ENCODE measurements at places on chromosomes 12 and 14.

GRCh38 chr12:93440043-93440835 is 1.5 kb downstream of the UBE2N start:
- DNase-seq = no peak

DNA sequence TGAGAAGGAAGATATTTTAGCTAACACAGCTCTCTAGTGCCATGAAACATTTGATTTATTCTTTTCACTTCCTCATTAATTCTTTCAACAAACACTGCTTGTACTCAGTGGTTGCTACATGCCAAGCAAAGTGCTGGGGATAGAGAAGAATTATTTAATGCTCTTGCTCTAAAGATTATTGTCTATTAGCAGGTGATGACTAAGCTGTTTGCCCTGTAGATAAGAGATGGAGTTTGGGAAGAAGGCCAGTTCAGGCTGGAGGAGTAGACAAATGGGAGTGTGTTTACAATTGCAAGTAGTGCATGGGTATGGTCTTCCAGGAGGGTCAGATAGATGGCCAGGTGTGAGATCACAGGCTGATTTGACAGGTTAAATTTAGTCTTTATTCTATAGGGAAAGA is 99.8 kb upstream of the SEL1L start:
- DNase-seq = no peak

DNA sequence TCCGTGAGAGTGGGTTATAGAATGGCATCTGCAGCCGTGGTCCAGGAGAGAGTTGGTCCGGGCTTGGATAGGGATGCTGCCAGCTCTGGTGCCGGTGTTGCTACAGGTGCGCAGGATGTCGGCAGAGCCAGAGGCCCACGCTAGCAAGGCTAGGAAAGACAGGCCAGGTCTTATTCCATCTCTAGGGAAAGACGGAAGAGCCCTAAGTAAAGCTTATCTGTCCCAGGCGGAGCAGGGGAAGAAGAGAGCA is 485 bp upstream of the PSME1 start:
- DNase-seq = no peak

DNA sequence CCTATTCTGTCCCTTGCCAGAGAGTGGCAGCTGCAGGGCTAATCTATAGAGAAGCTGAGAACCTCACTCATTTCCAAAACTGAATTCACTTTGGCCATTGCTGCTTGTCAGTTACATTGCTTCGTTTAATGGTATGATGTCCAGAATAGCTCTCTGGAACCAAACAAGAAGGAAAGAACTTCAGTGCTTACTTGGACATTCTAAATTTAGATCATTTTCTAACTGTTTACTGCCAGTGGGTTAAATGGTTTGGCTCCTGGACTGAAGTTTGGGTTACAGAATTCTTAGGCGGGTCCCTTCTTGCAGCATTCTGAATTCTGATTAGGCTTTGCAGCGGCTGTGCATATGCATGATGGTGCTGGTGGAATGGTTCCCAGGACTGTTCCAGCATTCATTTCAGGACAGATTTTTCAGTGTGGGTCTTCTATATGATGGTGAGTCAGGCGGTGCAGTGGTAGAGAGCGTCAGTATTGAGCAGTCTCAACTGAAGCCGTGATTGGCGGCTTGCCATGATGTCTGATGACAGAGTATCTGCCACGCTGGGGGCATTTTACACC is 148.7 kb downstream of the DYRK2 start:
- no peak for DNase-seq

DNA sequence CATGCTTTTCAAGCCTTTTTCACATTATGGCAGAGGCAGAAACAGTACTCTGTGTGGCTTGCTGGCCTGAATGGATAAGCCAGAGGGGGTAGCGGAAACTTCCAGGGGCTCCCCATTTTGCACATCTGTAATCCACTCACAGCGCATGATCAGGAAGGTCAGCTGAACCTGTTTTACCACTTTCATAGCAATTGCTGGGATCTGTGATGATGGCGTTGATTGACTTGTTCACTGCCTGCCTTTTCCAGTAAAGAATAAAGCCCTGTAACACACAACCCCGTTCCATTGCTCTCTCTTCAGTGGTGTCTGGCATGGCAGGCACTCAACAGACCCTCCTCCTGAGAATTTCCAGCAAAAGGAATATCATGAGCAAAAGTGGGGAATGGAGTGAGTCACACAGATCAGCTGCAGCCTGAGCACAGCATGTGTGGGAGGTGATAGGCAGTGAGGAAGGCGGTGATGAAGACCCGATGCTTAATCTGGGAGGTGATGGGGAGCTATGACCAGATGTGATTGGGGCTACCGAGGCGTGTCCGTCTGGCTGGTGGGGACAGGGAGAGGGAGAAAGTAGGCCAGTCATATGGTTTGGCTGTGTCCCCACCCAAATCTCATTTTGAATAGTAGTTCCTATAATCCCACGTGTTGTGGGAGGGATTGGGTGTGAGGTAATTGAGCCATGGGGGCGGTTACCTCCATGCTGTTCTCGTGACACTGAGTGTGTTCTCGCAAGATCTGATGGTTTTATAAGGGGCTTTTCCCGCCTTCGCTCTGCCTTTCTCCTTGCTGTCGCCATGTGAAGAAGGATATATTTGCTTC is 44.7 kb upstream of the CHST11 start:
- peak; percentile 15 for DNase-seq

- no peak for DNase-seq
These were observed 28.6 kb downstream of the FIGNL2 start for GRCh38 chr12:51819736-51820525.

- no peak for DNase-seq
These were observed 82.4 kb downstream of the ARF6 start for GRCh38 chr14:49975276-49975675.

GRCh38 chr14:79706382-79706781 is 504.9 kb downstream of the DIO2 start:
- DNase-seq = no peak

- peak; percentile 30 for DNase-seq
These were observed 190.2 kb downstream of the FSCB start for GRCh38 chr14:44316647-44317440.

- DNase-seq = no peak
These were observed 354.0 kb upstream of the KITLG start for GRCh38 chr12:88934163-88934747.

DNA sequence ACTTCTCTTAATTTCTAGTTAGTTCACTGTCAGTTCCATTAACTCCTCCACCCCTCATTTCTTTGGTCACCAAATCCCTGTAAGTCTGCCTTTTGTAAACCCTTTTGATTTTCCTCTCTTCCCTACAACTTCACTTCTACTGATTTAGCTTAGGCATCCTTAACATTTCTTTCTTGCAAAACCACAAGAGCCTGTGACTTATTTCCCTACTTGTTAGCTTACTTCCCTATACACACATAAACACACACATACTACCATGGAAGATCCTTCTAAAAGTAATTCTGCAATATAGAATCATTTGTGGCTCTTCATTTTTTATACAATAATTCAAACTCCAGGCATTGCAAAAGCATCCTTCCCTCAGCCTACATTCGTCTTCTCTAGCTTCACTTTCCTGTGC is 494.3 kb upstream of the USP15 start:
- no peak for DNase-seq

DNA sequence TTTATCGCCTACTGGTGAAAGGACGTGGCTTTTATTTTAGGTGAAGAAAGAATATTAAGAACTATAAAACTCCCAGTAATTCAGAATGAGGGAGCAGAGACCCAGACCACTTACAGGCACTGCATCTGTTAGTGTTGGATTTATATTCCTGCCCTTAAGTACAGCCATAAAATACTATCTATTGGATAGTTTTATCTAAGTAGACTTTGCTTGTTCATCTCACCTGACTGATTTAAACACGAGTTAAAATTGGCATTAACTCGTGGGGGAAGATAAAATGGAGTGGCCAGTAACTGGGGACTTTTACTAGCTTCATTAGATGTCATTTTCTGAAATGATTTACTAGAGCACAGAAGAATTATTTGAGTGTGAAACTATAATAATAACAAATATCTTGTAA is 1377.5 kb upstream of the TMEM132C start:
- DNase-seq = no peak

DNA sequence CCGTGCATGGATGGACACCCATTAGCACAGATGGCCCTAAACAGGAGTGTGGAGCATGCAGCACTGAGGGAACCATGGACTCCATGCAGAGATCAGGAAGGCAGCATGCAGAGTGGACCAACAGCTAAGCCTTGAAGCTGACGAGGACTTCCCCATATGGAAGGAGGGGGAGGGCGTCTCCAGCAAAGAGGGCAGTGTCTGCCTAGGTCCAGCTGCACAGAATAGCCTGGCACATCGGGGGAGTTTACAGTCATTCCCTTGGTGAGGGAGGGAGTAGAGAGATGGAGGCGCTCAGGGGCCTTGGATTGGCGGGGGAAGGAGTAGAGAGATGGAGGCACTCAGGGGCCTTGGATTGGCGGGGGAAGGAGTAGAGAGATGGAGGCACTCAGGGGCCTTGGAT is 64.5 kb downstream of the ANKRD9 start:
- no peak for DNase-seq

DNA sequence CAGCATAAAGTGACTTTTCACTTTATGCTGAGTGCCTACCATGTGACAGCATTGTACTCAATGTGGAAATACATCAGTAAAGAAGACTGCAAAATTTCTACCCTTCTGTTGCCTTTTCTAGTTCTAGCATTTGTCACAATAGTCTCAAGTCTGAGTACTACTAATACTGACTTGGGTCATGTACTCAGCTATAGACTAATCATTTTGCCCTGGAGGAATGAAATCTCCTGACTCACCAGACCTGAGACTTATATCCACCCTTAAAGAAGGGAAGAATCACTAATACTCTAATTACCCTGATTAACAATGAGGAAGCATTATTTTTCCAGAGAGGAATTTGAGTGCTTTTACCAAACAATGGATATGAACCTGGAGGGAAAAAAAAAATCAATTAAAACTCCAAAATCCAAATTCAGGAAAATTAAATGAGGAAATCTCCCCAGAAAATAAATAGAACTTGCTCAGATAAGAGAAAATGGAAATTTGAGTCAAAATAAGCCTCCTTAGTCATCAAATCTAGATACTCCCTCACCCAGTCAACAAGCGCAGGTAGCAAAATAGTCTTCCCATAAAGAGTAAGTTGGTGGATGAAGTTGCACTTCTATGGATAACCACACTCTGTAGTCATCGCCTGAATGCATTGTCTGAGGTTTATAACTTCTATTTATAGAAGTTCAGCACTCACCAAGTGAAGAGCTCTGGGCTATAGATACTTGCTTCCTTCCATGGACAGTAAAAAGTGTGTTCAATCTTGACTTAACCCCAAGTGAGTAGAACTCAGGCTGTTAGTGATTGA is 386.6 kb downstream of the SYT1 start:
- DNase-seq = no peak

DNA sequence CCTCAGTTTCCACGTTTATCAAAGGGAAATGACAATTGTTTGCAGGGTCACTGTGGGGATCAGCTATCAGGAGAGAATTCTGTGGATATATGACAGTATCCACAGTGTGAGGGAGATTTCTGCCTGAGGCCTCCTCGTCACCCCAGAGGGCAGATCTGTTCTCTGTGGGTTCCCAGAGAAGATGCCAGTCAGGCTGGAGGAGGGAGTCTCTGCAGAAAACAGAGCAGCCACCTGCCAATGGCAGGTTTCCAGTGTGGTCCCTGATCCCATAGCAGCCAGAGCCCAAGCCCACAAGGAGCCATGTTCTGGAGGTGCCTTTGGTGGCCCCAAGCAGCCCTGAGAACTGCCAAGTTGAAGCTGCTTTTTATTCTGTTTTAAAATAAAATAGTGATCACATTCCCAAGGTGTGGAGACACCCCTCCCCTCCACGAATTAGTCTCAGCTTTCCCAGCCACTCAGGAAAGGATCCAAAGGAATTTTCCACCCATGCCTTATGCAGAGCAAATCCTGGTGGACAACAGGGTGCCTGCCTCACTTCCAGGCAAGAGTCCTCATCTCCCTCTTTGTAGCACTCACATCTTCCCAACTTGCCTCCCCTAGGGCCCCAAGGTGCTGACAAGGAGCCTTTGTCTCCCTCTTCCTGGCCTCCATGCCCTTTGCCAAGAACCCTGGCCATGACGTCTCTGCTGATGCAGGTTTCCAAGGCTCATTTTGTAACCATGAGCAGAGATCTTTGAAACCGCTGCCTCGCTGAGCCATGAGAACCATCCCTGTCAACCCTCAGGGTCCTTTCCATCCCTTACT is 20.4 kb downstream of the CMKLR1 start:
- no peak for DNase-seq

- no peak for DNase-seq
These were observed 8.9 kb upstream of the C14orf132 start for GRCh38 chr14:96030108-96030760.

DNA sequence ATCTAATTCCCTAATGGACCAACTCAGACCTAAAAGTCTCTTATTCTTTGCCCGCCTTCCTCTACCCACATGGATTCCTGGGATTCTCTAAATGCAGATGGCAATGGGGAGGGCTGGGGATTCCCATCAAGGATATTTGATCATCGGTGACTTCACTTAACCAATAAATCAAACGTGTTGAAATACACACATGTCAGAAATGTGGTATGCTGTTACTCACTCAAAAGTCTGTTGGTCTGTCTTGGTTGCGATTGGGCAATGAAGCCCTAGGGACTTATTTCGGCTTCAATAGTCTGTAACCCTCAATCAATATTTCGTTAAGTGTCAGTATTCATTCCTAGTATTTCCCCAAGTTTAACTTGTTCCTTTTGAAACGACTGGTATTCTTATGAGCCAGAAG is 117.2 kb upstream of the DIO3 start:
- DNase-seq = no peak

DNA sequence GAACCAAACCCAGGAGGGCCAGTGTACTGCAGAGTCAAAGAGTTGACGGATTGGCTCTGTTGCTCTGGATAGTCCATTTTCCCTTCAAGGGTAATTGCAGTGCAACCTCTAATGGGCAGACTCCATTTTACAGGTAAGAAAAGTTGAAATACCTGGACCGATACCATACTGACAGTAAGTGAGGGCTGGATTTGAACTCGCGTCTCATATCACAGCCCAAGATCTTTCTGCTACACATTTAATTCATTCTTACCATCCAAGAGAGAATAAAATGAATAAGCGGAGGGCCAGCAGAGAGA is 356 bp upstream of the ZC3H14 start:
- no peak for DNase-seq

GRCh38 chr12:12541782-12542181 is 20.9 kb downstream of the DUSP16 start:
- no peak for DNase-seq

DNA sequence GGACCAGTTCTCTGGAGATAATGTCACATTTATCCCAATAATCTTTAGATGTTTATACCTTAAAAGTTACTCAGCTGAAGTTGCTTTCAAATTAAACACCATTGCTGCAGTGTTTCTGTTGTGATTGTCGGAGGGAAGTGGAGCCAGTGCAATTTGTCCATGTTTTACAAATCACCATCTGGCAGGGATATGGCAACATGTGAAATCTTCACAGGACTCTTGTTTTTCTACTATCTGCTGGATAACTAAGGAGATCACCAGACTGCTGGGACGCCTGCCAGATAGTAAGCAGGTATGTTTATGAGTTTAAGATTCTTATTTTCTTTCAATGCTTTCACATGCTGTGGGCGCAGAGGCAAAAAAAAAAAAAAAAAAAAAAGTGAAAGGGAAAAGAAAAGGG is 100.3 kb upstream of the SOX5 start:
- DNase-seq = no peak
